ENCODE measurements at places on chromosomes 11 and 22.

GRCh38 chr11:62413060-62413696, 5.7 kb upstream of the SCGB1A1 start:
- no peak for DNase-seq

- no peak for DNase-seq
Observed at GRCh38 chr11:125886997-125887372, 483 bp upstream of the HYLS1 start.

GRCh38 chr22:43110444-43110926, at the start of gene BIK:
TSS of gene BIK (plus strand) at chr22:43110750. CDS start at chr22:43124023, 13,273 bp downstream.
- DNase-seq = no peak

GRCh38 chr11:110891411-110891810, 179.2 kb upstream of the ARHGAP20 start:
- no peak for DNase-seq

- no peak for DNase-seq
Observed at GRCh38 chr11:69167916-69168691, 12.4 kb downstream of the SMIM38 start.

- no peak for DNase-seq
Observed at GRCh38 chr11:92558323-92558722, 333.7 kb downstream of the FAT3 start.

DNA sequence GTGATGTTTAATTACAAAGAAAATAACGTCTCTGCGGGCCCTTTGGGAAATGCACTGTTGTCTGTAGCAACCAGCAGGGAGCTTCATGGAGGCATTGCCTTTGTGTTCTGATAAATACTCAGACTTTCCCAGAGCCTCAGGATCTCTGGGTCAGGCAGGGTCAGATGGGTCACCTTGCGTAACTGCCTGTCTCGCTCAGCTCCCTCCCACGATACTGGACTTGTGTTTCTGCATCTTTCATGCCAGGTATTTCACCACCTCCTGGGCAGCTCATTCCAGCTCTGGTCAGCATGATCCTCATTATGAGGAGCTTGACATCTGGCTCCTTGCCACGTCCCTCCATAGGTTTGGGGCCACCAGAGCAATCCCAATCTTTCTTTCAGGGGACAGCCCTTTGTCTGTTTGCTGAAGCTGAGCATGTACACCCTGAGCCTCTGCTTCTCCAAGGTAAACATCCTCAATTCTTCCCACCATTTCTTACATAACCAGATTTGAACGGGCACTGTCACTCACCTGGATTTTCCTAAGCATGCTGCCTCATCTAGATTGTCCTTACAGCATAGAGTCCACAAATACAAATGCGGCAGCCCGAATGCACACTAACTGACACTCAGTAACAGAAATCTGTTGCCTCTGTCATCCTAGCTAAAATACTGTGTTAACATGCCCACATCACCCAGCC, 162.3 kb downstream of the LARGE1 start:
- DNase-seq = no peak

DNA sequence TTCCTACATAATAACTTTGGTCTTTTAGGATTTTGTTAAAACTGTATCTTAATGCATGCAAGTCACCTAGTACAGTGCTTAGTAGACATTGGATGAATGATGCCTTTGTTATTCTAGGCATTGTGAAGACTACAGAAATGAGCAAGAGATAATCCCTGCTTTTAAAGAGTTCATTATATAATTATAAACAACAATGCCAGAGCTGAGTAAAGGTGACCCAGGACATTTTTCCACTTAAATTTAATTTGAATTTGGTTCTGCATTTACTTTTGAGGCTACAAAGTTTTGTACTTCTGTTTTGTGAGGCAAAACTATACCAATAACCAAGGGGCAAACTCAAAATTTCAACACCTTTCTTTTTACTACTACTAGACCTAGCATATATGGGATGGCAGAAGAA, 182.0 kb upstream of the SESN3 start:
- no peak for DNase-seq

- no peak for DNase-seq
Observed at GRCh38 chr22:17906978-17907747, 117.2 kb downstream of the MICAL3 start.

- no peak for DNase-seq
Observed at GRCh38 chr22:29788339-29789279, 21.4 kb downstream of the UQCR10 start.

- no peak for DNase-seq
Observed at GRCh38 chr11:67504950-67505581, at the start of gene PITPNM1. TSS of gene PITPNM1 (minus strand) at chr11:67505363. CDS start at chr11:67504180, 1,183 bp downstream.

DNA sequence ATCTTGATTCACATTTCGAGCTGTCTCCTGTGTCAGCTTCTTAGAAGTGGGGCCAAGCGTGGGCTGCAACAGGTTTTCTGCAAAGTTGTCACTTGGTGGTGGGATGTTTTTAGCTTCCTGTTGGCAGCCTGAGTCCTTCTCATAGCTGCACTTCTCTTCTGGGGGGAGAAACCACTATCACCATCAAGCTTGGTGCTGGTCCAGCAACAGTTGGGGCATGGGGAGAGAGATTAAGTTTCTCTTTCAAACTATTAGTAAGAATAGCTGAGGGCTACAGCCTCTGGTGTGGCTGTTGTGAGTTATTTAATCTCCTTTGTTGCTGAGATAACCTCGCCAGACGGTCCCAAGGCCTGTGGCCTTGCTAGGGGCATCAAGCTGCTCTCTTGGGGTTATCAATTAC, 123.3 kb upstream of the CRYBB3 start:
- DNase-seq = no peak

- DNase-seq = no peak
Observed at GRCh38 chr11:71500601-71501021, 26.5 kb upstream of the KRTAP5-7 start.

DNA sequence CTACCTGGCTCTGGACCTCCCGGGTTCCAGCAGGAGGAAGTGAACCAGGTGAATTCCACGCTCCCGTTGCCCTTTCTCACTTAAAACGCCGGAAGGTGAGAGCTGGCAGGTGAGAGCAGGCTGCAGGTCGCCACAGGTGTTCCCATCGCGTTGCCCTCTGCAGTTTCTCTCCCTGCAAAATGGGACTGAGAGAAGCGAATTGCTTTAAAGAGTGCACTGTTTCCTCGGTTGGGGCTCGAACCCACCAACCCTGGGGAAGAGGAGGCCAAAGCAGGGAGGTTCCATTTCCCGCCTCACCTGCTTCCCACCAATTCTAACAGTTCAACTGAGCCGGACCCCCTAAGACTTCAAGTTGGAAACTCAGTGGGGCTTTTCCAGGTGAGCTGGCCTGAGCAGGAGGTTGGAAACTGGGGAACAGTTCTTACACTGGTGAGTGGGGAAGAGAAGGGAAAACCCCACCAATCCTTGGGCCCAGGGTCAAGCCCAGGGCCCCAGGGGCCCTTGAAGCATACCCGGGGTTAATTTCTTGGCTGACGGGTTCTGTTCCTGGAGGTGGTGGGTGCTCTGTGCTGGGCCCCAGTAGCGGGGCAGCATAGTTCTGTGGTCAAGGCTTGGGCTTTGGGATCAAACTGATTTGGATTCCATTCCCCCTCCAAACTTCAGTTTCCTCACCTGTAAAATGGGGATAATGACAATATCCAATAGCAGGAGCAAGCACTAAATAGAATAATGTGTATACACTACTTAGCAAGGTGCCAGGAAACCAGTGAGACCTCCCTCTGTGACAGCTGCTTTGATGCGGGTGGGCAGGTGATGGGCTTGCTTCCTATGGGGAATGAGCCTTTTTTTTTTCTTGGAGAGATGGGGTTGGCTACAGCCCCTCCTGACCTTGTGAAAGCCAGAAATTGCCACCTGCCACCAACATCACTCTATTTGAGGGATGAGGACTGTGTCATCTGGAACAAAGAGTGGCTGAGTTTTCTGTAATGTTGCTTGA, 788 bp downstream of the CD82 start:
- no peak for DNase-seq

GRCh38 chr11:119185981-119186634, 833 bp downstream of the NHERF4 start:
- DNase-seq = no peak

DNA sequence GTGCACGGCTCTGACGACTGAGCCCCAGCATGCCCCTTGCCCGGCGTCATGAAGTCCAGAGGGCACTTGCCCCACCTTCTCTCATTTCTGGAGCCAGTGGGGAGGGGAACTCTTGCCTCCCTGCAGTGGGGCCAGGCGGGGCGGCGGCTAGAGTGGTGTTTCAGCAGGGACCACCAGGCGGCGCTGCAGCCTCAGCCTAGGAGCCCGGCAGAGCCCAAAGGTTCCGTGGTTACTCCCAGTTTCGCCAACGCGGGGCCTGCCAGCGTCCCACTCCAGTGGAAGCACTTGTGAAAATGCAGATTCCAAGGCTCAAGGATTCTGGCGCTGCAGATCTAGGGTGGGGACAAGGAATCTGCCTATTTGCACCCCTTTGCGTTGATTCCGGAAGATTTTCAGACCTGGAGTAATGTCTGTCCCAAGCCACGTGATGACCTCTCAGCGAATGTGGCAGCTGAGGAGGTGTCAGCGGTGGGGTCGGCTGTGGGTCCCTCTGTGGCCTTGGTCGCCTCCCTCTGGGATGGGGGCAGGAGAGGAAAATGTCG, 55.7 kb downstream of the CD82 start:
- DNase-seq = peak; percentile 67

DNA sequence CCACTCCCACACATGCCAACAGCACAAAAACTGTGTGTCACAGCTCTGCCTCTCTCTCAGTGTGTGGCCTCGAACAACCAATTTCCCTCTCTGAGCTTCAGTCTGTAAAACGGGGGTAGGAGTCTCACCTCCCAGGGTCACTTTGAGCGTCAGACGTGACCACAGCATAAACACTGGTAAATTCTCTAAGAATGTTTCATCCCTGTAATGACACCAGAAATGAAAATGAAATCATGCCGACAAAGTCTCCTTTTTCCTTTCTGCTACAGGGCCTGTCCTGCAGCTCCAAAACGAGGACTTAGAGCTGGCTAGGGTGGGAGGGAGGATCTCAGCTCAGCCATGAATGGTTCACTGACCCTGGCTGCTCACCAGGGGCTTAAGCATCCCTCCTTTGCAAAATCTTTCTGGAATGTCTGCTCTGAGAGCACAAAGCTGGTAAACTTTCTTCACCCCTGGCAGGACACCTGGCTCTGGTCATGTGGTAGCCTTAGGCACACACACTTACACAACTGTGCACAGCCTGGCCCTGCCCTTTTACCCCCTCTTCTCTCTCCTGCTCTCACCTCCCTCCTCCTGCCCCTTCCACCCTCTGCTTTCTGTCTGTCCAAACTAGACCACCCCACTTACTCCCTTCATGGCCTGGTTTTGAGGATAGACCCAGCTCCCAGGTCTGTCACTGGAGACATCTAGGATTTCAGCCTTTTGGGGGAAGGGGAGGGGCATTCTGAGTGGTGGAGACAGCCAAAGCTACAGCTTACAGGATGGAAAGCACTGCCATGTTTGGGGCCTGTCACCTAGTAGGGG, 12.3 kb upstream of the TSKU start:
- no peak for DNase-seq

DNA sequence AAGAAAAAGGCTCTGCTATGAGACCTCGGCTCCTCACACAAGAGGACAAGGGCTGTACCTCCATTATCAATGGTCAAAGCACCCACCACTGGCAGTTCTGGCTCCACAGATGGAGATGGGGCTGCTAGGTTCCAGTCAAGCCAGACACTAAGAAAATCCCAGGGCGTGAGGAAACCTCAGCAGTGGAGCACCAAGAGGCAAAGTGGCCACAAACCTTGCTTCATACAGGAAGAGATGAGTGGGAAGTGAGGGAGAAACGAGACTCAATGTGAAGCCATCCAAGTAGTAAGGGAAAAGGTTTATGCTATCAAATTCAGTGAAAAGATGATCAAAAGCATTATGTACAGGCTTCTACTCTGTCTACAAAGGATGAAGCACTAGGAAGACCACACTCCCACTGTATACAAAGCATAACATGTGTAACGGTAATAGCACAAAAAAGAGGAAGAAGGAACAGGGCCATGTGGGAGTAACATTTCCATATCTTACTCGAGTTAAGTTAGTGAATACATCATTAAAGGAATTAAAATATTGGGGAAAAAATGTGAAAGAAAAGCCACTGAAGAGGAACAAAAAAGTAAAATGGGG, 27.0 kb downstream of the POLDIP3 start:
- DNase-seq = no peak
